ENCODE measurements at places on chromosomes 5 and 9. TPM values are rescaled to one million over a fixed set of nuclear protein-coding genes. Genes with fewer than 3 reads are reported as not detected.

DNA sequence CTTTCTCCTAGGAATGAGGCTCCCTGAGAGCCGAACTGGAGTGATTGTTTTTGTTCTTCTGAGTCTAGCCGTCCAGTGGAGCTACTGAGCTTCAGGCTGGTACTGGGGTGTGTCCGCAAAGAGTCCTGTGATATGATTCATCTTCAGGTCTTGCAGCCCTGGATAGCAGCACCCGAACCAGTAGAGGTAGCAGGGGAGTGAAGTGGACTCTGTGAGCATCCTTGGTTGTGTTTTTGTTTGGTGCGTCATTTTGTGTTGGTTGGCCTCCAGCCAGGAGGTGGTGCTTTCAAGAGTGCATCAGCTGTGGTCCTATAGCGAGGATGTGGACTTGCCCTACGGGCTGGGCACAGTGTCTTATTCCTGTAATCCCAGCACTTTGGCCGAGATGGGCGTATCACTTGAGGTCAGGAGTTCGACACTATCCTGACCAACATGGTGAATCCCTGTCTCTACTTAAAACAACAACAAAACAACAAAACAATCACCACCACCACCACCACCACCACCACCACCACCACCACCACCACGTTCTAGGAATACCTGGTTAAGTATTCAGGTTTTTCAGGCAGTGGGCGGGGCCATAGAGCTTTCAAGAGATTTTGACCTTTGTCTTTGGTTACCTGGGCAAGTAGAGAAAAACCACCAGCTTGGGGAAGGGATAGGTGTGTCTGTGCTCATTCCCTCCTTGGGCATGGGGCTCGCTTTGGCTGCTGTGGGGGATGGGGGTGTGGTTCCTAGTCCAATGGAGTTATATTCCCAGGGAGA, 154.0 kb downstream of the WDR70 start:
- no peaks in the 10 kb centered on the region for H3K4me1 ChIP-seq
- no peak overlapping the region for H3K27ac ChIP-seq
- H3K36me3 ChIP-seq = peaks cover 7% of the 10 kb centered on the region
- no peak overlapping the region for H3K4me3 ChIP-seq
- DNase-seq = no peak
- no peaks in the 10 kb centered on the region for H3K27me3 ChIP-seq

DNA sequence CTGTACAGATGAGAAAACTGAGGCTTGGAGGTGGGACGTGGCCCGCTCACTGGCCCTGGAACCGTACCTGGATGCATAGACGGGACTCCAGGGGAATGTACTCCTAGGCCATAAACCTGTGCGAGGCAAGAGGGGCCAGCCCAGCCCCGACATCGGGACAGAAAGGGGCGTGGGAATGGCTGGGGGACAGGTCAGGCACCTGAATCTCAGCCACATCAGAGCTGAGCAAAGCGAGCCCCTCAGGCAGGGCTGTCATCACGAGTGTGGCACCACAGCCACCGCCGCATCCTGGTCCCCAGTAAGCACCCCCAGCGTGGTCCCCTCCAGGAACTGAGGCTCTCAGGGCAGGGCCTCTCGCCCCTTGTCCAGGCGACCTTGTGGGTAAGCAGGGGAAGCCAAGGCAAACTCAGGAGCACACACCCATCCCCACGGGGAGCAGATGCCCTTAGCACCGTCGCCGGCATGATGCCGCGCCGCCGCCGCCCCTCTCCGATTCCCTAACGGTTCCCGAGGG, 16.5 kb downstream of the NACC2 start:
- peaks cover 95% of the 10 kb centered on the region for H3K4me1 ChIP-seq
- H3K27ac ChIP-seq = peak overlapping the region; percentile 70
- DNase-seq = no peak
- H3K36me3 ChIP-seq = peaks cover 14% of the 10 kb centered on the region
- H3K4me3 ChIP-seq = no peak overlapping the region

DNA sequence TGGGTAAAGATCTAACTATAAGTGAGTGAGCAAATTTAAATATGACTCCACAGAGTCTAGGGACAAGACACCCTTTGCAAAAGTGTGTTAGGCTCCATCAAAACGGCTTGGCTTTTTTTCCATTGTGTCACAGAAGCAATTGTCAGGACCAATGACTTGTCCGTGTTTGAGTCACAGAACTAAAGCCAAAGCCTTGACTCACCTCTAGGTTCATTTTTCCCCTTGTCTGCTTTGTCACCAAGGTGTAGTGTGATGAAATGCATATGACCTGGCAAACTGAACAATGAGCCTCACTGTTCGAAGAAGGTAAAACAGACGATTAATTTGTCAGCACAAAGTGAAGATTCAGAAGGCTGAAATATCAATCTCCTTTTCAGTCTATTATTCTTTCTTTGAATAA, 331.0 kb downstream of the GLIS3 start:
- no peak overlapping the region for H3K27ac ChIP-seq
- H3K4me1 ChIP-seq = no peaks in the 10 kb centered on the region
- no peaks in the 10 kb centered on the region for H3K36me3 ChIP-seq

DNA sequence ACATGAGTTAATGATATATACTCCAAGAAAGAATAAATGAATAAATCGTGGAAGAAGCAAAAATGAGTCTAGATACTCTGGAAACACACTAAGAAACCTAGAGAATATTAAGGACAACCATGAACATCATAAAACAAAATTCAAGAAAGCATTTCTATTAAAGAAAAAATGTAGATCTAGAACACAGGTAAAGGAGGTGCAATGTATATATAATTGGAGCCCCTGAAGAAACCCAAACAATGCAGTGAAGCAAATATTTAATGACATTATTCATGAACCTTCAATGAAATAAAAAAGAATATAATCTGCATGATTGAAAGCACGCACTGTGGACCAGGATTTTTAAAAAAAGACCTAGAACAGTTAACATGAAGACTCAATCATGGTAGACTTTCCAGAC, 150.1 kb downstream of the ATPSCKMT start:
- DNase-seq = no peak
- no peaks in the 10 kb centered on the region for H3K27me3 ChIP-seq
- H3K36me3 ChIP-seq = no peaks in the 10 kb centered on the region
- H3K27ac ChIP-seq = no peak overlapping the region

DNA sequence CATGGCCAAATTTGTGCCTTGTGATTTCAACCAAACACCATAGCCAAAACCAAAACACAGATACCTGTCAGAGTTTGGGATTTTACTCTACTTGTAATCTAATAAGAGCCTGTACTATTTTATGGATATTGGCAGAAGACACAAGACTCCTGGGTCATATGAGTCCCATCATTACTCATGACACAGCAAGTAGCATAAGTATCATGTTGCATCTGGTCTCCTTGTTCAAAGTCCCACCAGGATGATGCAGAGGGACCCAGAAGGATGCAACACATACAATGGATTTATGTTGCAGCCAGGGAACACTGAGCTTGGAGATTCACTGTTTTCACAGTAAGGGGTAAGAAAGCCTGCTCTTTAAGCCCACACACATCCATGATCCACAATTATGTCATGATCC, 13.2 kb upstream of the ACO1 start:
- H3K4me3 ChIP-seq = no peak overlapping the region
- no peak overlapping the region for H3K27ac ChIP-seq

GRCh38 chr5:12109075-12109688, 204.9 kb upstream of the CTNND2 start:
- no peaks in the 10 kb centered on the region for H3K27me3 ChIP-seq
- H3K4me1 ChIP-seq = no peaks in the 10 kb centered on the region
- no peak for DNase-seq
- no peak overlapping the region for H3K27ac ChIP-seq

- no peaks in the 10 kb centered on the region for H3K4me1 ChIP-seq
- H3K4me3 ChIP-seq = no peak overlapping the region
- no peak for DNase-seq
- no peak overlapping the region for H3K27ac ChIP-seq
- no peaks in the 10 kb centered on the region for H3K36me3 ChIP-seq
Measured at GRCh38 chr5:65078331-65078730, 309.6 kb downstream of the CWC27 start.

GRCh38 chr9:79694676-79695400, 123.1 kb downstream of the TLE4 start:
- H3K27ac ChIP-seq = no peak overlapping the region
- no peaks in the 10 kb centered on the region for H3K4me1 ChIP-seq
- no peaks in the 10 kb centered on the region for H3K36me3 ChIP-seq
- peak; percentile 3 for DNase-seq
- no peaks in the 10 kb centered on the region for H3K27me3 ChIP-seq
- H3K4me3 ChIP-seq = no peak overlapping the region

- no peak overlapping the region for H3K27ac ChIP-seq
- no peaks in the 10 kb centered on the region for H3K27me3 ChIP-seq
- H3K36me3 ChIP-seq = no peaks in the 10 kb centered on the region
Measured at GRCh38 chr5:42675602-42676001, 81.0 kb upstream of the CCDC152 start.

DNA sequence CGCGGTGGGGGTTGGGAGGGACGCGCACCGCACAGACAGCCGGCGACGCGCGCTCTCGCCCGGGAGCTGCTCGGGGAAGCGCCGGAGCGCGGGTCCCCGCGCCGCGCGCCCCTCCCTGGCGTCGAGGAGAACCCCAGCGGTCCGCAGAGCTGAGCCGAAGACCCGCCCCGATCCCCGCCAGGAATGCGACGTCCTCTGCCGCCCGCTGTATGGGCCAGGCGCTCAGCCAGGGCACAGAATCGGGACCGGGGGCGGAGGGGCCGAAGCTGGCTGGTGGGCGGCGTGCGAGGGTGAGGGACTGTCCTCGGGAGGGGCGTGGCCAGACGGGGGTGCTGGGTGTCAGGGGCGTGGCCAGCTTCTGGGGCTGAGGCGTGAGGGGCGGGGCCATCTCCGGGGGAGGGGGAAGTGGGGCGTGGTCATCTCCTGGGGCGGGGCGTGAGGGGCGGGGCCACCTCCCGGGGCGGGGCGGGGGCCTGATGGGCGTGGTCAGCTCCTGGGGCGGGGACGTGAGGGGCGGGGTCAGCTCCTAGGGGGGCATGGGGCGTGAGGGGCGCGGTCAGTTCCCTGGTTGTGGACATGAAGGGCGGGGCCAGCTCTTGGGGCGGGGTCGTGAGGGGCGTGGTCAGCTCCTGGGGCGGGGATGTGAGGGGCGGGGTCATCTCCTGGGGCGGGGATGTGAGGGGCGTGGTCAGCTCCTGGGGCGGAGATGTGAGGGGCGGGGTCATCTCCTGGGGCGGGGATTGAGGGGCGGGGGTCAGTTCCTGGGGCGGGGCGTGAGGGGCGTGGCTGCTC, 965 bp downstream of the PTGDS start:
- DNase-seq = no peak
- no peaks in the 10 kb centered on the region for H3K36me3 ChIP-seq
- H3K27ac ChIP-seq = peak overlapping the region; percentile 48

DNA sequence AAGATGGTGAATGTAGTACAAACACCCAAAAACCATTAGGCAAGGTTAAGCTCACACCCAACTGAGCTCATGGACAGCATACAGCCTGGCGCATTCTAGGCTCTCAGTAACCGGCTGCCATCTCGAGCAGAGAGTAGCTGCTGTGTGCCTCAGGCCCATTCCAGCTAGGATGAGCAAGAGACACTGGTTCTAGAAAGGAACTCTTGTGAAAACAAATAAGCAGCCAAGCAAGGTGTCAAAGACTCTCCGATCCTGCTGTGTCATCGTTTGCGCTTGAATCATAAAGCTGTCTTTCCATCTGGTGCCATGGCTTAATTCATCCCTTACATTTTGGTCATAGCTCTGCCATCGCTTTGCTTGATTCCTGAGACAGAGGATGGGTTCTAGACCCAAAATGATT, 135.4 kb upstream of the MSX2 start:
- no peak for DNase-seq
- no peaks in the 10 kb centered on the region for H3K4me1 ChIP-seq
- H3K4me3 ChIP-seq = no peak overlapping the region
- H3K27me3 ChIP-seq = peaks cover 18% of the 10 kb centered on the region

DNA sequence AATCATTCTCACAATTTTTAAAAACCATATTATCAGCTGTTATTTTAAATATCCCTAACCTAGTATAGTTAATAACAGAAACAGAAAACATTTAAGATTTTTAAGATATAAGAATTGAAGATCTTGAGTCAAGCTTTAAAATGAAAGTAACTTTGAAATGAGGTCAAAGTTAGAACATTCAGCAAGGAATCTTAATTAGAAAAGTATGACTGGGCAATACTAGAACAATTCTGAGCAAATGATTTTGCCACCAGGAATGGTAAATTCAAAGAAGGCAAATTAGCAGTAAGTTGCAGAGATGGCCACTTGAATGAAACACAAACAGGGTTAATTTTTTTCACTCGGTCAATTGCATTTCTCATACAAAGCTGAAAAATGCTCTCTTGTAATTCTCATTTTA, 117.9 kb downstream of the NXNL2 start:
- no peaks in the 10 kb centered on the region for H3K36me3 ChIP-seq
- no peak for DNase-seq
- H3K27me3 ChIP-seq = no peaks in the 10 kb centered on the region
- no peak overlapping the region for H3K4me3 ChIP-seq
- peaks cover 39% of the 10 kb centered on the region for H3K4me1 ChIP-seq

- H3K36me3 ChIP-seq = no peaks in the 10 kb centered on the region
- H3K4me1 ChIP-seq = peaks cover 25% of the 10 kb centered on the region
- H3K27me3 ChIP-seq = no peaks in the 10 kb centered on the region
- H3K27ac ChIP-seq = no peak overlapping the region
- no peak for DNase-seq
- no peak overlapping the region for H3K4me3 ChIP-seq
Measured at GRCh38 chr5:115686738-115687074, 60.9 kb upstream of the TMED7 start.

- H3K27ac ChIP-seq = no peak overlapping the region
- no peak for DNase-seq
- no peaks in the 10 kb centered on the region for H3K36me3 ChIP-seq
- H3K27me3 ChIP-seq = no peaks in the 10 kb centered on the region
- peaks cover 5% of the 10 kb centered on the region for H3K4me1 ChIP-seq
Measured at GRCh38 chr9:91433180-91433579, 9.5 kb upstream of the NFIL3 start.

DNA sequence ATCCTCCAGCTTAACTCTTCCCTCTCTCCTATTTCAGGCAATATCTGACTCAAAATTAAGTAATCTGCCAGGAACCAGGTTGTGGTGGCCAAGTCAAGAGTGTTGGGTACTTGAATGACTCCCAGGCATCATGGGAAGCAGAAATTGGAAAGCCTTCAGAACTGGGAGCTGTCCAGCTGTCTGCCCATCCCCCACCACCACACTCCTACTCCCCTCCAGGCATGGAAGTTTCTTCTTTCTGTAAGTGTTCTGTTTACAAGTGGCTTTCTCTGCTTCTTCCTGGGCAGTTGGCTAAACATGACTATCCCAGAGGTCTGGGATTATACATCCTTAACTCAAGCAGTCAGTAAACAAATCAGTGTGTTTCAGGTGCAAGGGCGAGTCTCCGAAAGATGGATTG, 14.6 kb upstream of the PBX3 start:
- no peaks in the 10 kb centered on the region for H3K27me3 ChIP-seq
- H3K36me3 ChIP-seq = no peaks in the 10 kb centered on the region
- DNase-seq = peak; percentile 39

RNF208 gene
- 4.2 TPM for total RNA-seq

CARTPT gene
- total RNA-seq = 23.5 TPM

PCDHGA10 gene
- 2.3 TPM for total RNA-seq

CTSL gene
- total RNA-seq = 95.7 TPM

LTC4S gene
- 7.9 TPM for total RNA-seq

SHISAL2B gene
- total RNA-seq = not detected

HMCN2 gene
- 13.3 TPM for total RNA-seq

CARD9 gene
- total RNA-seq = 4.2 TPM

TLR4 gene
- 19.2 TPM for total RNA-seq

DBH gene
- not detected for total RNA-seq

CORO2A gene
- total RNA-seq = 2.3 TPM

SLC6A7 gene
- not detected for total RNA-seq

Measured in esophagus muscularis mucosa (tissue), 4 donors.